ENCODE measurements at places on chromosomes 12 and 14.
A peak's percentile ranks its signal among the peaks of the same experiment; 100 is the strongest.

DNA sequence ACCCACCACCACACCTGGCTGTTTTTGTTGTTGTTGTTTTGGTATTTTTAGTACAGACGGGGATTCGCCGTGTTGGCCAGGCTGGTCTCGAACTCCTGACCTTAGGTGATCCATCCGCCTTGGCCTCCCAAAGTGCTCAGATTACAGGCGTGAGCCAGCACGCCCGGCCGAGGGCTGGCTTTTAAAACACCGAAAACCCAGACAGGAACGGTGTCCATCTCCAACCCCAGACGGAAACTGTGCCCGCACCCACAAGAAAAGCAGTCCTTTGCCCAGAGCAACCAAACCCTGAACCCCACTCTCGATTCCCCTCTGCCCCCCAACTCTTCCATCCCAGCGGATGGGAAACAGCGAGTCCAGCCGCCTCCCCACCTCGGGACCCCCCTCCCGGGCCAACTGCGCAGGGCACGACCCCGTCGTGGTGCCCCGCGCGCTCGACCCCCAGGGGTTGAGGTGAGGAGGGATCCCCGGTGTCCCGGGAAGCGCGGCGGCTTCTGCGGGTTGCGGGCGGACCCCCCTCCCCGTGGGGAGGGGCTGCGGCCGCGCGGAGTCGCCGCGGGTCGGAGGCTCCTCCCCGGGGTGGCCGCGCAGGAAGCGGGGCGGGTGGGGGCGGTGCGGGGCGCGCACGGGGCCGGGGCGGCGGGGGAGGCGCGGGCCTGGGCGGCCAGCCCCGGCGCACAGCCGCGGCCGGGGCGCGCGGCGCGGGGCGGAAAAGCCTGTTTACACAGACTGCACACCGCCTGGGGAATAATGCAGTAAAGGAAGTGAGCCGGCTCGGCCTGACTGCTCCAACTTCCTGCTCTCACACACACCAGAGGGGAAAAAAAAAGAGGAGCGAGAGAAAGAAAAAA lies at the start of gene ELK3:
TSS of gene ELK3 (plus strand) at position 651 of the 851 bp plus-strand sequence.
- no peak for DNase-seq

DNA sequence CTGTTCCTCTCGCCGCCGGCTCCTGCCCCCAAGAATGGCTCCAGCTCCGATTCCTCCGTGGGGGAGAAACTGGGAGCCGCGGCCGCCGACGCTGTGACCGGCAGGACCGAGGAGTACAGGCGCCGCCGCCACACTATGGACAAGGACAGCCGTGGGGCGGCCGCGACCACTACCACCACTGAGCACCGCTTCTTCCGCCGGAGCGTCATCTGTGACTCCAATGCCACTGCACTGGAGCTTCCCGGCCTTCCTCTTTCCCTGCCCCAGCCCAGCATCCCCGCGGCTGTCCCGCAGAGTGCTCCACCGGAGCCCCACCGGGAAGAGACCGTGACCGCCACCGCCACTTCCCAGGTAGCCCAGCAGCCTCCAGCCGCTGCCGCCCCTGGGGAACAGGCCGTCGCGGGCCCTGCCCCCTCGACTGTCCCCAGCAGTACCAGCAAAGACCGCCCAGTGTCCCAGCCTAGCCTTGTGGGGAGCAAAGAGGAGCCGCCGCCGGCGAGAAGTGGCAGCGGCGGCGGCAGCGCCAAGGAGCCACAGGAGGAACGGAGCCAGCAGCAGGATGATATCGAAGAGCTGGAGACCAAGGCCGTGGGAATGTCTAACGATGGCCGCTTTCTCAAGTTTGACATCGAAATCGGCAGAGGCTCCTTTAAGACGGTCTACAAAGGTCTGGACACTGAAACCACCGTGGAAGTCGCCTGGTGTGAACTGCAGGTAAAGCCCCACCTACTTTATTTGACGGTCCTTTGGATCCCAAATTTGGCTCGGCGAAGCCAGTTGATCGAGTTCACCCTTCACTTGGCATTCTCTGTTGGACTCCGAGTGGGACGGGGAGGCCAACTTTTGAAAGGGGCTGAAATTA lies 1.5 kb downstream of the WNK1 start:
- DNase-seq: peak; percentile 68

GRCh38 chr14:84085493-84085892 lies 1444.5 kb upstream of the FLRT2 start:
- no peak for DNase-seq

- DNase-seq: no peak
Observed at GRCh38 chr12:109289004-109289403, 20.1 kb downstream of the FOXN4 start.

- DNase-seq: no peak
Observed at GRCh38 chr14:61511558-61511948, 183.8 kb upstream of the HIF1A start.

- DNase-seq: no peak
Observed at GRCh38 chr14:26389646-26390508, 208.0 kb downstream of the NOVA1 start.

GRCh38 chr12:11885261-11886038 lies 185.3 kb upstream of the BCL2L14 start:
- DNase-seq: peak; percentile 97

DNA sequence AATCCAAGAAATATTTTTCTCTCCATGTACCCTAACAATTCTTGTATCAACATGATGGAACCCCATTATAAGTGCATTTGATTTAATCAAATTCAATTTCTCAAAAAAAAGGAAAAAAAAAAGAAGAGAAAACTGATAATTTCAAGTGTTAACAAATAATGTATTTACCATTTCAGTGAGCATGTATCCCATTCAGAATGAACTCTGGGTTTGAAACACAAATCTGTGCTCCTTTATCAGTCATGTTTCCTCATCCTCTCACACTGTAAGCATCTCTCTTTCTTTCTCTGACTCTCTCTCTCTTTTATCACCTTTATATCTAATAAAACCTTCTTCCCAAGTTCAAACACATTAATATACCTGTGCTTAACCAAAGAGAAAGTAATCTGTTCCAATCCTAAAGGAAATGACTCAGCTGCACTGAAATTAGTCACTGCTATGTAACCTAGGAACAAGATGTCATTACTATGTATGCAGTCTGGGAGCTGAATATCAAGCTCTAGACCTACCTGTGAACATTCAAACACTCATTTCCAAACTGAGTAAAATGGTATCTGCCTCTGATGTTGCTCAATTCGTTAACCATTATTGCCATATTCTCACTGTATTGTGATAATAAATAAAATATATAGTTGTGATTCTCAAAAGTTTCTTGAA lies 135.0 kb upstream of the LRIG3 start:
- no peak for DNase-seq

GRCh38 chr12:116591855-116592637 lies 32.9 kb downstream of the MAP1LC3B2 start:
- no peak for DNase-seq

GRCh38 chr14:80959496-80959895 lies 4.1 kb downstream of the TSHR start:
- DNase-seq: peak; percentile 47

GRCh38 chr12:99386907-99387306 lies 260.6 kb upstream of the GARIN6 start:
- DNase-seq: peak; percentile 23
